ENCODE measurements at places on chromosomes 7 and 10.

- DNase-seq = no peak
Measured at GRCh38 chr7:38229386-38229785, 44.0 kb downstream of the TARP start.

GRCh38 chr10:100576282-100576635 is 40.5 kb downstream of the HIF1AN start:
- no peak for DNase-seq

GRCh38 chr10:72702868-72703581 is 11.1 kb downstream of the MCU start:
- no peak for DNase-seq

DNA sequence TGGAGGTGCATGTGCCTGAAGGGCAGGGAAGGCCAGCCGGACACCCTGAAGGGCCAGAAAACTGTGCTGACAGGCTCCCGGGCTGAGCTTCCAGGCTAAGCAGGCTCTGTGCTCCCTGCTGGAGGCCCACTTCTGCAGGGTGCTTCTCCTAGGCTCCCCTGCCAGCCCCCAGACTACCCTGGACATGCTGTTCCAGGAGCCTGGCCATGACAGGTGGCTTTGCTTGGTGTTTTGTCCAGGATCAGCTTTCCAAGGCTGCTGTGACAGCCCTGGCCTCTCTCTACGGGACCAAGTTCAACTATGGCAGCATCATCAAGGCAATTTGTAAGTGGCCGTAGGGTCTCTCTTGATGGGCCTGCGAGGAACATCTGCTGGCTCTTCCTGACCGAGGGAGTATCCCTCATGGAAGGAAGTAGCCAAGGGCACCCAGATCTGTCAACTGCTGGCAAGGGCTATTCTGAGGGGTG is 5.3 kb downstream of the CPA1 start:
- DNase-seq = no peak

DNA sequence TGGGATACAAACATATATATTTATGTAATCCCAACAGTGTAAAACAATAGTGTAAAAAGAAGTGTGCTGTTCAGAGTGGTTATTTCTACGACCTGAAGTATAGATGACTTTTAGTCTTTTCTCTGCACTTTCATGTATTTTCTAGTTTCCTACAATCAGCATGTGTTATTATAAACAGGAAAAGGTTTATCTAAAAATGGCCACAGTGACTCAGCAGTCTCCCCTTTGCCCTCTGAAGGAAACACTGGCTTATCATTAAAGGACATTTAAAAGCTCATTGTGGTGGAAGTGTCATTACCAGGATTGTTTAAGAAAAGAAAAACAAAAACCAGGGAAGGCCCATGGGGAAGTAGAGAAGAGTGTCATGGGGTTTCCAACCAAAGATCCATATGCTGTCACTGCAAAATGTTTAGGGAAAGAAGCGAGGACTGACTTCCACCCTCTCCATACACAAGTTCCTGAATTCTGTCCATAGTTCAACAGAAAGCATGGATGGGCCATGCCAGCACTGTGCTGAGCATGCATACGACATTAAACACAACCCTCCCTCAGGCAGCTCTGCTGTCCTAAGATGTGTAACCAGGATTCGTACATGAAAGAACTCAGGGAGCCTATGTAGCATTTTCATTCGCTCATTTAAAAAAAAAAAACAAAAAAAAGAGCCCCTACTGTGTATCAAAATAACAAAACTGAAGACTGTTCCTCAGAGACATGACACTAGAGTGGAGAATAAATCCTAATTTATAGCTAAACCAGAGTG is 10.2 kb downstream of the CYREN start:
- DNase-seq = no peak

- DNase-seq = no peak
Measured at GRCh38 chr10:103663802-103664201, 170.3 kb downstream of the NEURL1 start.

DNA sequence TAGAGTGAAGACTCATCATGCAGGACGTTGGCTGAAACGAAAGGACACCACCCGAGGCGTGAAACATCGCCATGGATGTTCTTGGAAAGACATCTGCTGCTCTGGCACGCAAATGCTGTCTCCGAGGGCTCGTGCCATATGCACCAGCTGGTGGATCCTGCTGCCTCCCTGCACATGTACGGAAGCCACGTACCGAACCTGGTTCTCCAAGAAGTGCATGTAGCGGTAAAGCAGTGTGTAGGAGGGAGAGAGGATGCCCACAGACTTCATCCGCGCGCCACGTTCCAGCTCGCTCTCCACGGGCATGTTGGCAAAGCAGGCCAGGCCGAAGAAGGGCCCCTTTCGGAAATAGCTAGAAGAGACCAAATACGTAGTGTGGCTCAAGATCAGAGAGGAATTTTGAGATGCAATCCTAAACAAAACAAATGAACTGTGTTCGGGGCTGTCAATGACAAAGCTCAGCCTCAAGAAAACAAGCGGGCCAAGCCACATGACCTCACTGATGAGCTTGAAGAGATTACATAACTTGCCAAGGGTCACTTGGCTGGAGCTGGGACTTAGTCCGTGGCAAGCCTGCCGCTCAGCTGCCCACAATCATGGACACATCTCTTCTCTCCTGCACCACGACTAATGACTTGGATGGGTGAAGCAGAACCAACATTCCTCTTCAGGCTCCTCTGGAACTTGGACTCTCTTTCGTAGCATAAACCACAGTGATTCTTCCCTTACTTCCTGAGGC is 16.5 kb downstream of the DENND11 start:
- DNase-seq = no peak

GRCh38 chr10:34407324-34407805 is 407.7 kb downstream of the PARD3 start:
- DNase-seq = no peak

DNA sequence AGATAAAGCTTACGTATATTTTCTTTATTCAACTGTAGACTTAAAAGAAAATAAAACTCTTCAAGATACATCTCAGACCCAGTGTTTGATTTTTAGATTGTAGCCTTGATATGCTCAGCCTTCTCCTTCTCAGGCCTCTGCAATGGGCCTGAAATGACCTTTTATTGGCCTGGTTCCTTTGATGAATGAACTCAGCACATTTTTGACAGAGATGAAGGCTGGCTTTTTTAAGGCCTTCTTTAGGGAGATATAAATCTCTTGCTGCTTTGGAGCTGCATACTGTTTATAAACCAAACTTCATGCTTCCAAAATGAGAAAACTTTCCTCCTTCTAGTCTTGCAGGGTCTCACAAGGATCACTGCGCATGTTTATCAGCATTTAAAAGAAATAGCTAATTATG is 1049.8 kb downstream of the LRMDA start:
- DNase-seq = no peak

DNA sequence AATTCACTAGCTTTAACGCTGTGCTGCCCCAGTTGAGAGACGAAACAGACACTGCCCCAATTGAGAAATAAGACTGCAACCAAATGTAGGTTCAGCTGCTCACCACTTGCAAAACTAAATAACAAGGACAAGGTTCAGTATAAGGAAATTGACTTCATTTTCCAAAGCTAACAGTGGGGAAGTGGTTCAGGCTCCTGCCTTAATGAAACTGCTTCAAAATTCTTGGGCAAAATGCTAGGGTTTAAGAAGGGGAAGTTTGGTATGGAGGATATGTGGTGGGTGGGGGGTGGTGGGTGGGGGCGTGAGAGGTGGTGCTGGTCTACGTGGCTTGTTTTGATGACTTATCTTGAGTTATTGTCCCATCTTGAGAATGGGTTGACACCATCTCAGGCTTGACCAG is 21.8 kb downstream of the MRPL32 start:
- DNase-seq = no peak

GRCh38 chr10:86113501-86113900 is 253.1 kb downstream of the GRID1 start:
- DNase-seq = no peak

- peak; percentile 46 for DNase-seq
Measured at GRCh38 chr10:87850742-87851205, 12.6 kb downstream of the KLLN start.

GRCh38 chr10:5843686-5844344 is 30.6 kb upstream of the GDI2 start:
- DNase-seq = no peak

- DNase-seq = no peak
Measured at GRCh38 chr7:45036317-45036716, 36.3 kb downstream of the CCM2 start.

DNA sequence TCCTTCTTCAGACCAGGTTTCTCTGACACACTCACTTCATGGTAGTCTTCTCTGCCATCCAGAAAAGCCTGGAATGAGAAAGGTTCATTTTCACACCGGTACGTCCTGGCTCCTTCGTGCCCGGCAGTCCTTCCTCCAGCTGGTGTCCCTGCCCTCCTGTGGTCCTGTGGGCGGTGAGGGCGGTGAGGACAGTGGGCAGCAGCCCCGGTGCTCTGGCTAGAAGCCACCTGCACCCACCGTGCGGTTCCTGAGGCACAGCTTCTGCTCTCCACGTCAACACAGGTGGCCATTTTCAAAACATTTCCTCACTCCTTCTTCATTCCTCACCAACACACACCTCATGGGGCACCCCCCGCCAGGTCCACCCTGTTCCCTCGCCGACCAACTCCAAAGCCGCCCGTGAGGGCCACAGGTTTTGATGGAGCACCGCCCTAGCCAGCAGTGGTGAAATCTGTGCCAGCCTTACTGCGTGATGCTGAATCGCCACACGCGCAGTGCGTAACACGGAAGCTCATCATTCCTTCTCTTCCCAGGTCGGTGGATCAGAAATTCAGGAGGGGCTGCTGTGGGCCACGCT is 251.4 kb upstream of the RNF32 start:
- DNase-seq = no peak

DNA sequence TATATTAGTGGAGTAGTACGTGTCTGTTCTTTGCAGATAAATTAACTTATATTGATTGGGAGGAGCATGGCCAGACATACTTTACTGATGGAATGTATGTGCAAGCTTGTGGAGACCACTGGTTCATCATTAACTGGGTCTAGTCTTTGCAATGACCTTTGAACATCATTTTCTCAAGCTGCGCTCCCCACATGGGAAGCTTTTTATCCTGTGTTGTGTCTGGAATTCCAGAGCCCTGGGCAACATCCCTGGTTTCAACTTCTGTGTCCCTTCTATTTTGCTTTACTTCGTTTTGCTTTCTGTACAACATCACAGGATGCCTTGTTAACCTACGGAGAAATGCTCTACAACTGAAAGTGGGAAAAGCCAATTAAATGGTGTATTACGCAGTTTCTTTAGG is 38.3 kb downstream of the MACROH2A2 start:
- no peak for DNase-seq

DNA sequence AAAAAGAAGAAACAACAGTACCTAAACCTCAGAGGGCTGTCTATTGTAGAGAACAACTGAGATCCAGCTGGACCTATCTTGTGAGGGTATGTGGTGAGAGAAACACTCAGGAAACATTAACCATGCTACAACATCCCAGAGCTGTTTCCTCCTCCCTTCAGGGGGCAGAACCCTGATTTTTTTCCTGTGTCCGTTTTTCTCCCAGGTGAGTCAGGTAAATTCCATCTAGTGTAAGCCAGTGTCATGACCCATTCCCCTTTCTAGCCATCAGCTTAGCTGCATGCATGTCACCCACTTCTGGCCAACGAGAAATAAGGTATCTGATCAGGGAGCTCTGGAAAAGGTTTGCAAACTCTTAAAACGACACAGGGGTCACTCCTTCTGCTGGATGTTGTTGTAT is 103.8 kb downstream of the DNMBP start:
- DNase-seq = peak; percentile 70

DNA sequence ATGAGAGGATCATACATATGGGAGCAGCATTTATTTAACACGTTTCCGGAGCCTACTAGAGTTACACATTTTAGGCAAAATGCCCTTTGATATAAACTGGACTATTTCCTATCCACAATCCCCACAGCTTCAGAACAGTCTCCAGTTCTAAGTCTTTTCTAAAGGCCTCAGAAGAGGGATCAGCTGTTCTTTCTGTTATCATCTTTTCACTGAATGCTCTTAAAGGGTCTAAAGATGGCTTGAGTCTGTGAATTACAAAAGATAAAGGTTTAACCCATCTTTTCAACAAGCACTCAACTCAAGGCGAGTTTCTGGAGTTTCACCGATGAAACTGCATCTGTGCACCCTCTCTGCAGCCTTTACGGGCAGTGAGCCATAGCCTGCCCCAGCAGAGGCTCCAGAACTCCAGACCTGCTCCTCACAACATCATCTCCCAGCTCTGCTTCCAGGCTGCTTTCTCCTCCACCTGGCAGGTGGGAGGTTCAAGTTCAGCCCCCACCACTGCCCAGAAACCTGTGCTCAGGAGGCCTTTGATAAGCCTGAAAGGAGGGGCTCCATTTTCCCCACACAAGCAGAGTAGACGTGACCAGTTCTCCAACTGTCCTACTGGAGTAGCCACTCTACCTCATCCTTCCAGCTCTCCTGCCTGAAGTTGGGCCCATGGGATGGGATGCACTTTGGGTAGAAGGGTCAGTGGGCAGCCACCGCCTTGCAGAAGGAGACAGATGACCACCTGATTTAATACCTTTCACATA is 53.4 kb downstream of the HSPA12A start:
- no peak for DNase-seq

DNA sequence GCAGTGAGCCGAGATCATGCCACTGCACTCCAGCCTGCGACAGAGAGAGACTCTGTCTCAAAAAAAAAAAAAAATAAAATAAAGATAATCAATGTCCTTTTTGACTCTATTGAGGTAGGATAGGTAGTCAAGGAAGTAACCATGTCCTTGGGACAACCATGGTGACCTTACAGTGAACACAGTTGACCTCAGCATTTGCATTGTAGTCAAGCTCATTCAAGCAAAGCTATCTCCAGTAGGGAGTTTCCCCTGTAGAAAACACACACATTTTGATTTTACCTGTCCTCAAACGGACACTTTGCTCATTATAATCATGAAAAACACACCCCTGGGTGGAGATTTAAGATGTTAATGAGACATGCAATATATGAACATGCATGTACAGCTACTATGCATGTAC is 171.7 kb downstream of the KIF20B start:
- DNase-seq = no peak

DNA sequence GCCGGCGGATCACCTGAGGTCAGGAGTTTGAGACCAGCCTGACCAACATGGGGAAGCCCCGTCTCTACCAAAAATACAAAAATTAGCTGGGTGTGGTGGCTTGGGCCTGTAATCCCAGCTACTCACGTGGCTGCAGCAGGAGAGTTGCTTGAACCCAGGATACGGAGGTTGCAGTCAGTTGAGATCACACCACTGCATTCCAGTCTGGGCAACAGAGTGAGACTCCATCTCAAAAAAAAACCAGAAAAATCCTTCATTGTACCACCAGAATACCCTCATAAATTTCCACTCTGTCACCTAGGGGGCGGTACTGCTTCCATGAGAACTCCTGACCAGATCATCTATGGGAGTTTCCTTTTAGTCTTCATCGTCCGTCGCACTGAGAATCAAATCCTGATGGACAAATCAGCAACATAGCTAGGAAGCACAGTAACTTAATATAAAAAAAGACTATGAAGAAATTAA is 225.8 kb upstream of the KLF14 start:
- DNase-seq = peak; percentile 19

- no peak for DNase-seq
Measured at GRCh38 chr7:150375662-150376521, 3.2 kb upstream of the ZNF775 start.

GRCh38 chr7:131610007-131610406 is 53.6 kb upstream of the PODXL start:
- DNase-seq = no peak
